CD4-positive, alpha-beta T cell treated with Interleukin-4 for 1 hour (primary cell): ENCODE measurements at places on chromosomes 2 and 18.

- DNase-seq = no peak
Measured at GRCh38 chr2:47506024-47506423, 103.1 kb downstream of the MSH2 start.

- no peak for DNase-seq
Measured at GRCh38 chr2:165610591-165611029, 141.1 kb downstream of the CSRNP3 start.

GRCh38 chr2:210092791-210093190 lies 78.4 kb downstream of the KANSL1L start:
- no peak for DNase-seq

DNA sequence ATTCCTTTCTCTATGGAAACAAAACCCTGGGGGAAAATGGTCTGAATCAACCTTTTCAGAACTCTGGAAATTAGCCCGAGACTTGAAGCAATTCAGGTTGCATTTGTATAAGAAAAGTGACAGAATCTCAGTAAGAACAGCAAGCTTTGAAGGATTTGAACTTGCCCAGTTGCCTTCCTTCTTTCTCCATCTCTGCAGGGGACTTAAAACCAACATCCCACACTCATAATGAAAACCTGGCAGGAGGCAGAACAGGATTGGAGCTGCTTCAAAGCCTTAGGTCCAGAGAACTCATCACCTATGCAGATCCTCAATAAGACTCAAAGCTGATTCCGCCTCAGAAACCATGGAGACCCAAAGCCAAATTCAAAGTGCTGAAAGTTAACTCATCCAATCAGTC lies 790.5 kb upstream of the ID2 start:
- no peak for DNase-seq

GRCh38 chr2:76984359-76984758 lies 537.8 kb downstream of the LRRTM4 start:
- no peak for DNase-seq

DNA sequence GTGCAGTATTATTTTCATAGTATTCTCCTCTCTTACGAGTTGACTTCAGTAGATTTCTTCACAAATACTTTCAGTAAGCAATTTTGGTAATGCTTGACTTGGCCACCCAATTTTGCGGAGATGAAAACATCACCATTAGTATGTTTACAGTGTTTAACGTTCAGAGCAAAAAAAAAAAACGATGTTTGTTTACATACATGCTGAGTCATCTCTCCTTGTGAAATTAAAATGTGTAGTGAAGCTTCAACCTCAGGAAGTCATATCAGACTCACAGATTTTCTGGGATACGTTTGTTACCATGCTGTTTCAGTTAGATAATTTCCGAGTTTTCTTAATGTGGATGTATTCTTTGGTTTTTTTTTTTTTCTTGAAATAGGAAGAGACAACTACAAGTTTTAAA lies 100.1 kb downstream of the CTNNA2 start:
- no peak for DNase-seq

DNA sequence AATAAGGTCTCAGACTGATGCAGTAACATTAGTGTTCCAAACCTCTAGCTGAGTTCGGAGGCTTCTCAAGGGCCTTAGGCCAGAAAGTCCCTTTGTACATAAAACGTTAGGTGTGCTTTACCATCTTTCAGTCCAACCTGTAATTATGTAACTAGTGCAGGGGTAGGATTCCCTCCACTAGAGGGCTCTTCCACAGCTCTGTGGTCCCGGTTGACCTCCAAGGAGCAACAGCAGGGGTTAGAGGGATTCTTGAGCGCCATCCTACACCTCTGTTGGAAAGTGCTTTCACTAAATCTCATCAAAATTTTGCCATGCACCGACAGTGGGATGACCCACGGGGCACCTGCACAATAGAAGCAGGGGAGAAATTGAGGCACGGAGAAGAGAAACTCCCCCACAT lies 155.8 kb upstream of the LRP1B start:
- DNase-seq = no peak

DNA sequence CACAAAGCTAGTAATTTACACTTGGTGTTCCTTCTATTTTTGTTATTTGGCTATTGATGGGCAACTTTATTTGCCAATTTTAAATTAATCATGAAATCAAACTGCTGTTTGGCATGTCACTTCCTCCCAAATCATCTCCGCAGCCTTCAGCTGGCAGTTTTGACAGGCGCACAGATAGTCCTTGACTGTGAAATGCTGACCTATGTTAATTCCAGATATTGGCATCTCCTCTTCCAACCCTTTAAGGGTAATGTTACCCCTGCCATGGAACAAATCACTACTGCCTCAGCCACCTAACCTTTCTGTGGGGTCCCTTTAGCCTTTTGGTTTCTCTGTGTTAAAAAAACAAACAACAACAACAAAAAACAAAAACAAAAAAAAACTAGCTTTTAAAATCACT lies 182.4 kb upstream of the TANK start:
- no peak for DNase-seq

DNA sequence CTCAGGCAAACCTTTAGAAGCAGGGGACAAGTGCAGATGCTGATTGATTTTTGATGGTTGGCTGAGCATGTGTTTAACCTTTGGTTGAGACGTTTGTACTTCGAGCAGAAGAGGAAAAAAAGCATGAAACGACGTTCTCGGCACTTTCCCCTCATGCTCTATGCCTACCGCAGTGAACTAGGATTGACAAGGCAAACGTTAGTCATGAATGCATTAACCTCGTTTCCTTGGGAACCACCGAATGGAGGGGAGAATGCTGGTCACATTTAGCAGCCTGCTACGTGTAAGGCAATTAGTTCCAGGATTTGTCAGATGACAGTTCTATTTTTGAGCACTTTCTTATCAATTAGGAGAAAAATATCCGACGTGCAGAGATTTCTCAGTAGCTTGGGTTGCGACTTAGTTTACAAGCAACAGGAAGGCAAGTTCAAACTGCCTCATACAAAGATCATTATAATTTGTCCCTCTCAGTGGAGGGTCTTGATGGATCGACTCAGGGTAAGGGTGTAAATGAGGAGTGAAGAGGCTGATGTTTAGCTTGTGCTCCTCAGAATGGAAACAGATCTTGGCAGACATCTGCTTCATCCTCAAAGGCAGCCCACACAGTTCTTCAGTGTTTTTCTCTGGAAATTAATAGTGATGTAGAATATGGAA lies 47.4 kb upstream of the GPR45 start:
- no peak for DNase-seq

DNA sequence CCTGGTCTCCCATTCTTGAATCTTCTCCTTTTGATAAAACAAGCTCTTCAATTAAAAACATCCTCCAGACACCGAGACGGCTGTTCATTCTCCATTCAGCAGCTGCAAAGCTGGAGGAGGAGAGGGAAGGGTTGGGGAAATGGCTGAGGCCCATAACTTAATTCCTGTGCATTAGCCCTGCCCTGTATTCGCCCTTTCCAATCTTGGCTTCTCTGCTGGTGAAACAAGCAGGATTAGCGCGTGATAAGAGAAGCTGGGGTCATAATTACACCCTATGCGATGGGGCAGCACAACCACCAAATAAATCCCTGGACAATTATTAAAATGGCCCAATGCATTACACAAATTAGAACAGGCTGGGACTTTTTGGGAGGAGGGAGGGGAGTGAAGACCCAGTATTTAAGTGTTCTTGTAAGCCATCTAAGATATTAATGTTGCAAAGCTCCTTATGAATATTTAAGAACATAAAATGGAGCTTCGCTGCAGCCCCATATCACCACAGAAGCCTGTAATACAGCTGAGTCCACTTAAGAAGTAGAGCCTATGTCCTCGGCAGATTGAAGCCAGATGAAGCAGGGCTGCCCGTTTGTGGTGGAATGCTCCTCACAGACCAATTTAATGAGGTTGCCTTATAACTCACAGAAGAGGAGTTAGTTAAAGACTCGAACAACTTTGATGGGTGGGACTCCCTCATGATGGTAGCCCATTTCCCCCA lies 176.6 kb upstream of the SKOR2 start:
- no peak for DNase-seq

DNA sequence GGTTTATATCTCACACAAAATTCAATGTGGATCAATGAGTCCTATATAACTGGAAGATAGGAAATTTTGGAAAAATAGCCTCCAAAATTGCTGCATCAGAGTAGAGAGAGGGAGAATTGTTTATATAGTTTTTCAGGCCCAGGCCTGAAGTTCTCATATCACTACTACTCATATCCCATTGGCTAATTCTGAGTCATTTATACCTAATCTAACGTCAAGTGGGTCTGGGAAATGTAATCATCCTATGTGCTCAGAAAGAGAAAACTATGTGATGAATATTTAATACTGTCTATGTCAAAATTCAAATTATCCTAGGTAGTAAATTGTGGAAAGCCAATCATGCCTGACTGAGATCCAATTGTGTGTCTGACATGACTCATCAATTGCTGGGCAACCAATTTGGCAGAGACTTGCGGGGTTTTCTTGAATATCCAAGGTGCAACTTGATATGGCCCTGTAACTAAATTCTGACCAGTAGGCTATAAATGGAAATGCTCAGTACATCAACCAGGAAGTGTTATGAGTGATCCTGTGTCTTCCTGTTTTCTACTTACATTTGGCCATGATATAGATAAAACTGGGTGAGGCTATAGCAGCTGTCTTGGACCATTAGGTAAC lies 744.4 kb downstream of the KCNJ3 start:
- no peak for DNase-seq

GRCh38 chr18:31101183-31102024 lies 817 bp downstream of the DSC2 start:
- DNase-seq = no peak

DNA sequence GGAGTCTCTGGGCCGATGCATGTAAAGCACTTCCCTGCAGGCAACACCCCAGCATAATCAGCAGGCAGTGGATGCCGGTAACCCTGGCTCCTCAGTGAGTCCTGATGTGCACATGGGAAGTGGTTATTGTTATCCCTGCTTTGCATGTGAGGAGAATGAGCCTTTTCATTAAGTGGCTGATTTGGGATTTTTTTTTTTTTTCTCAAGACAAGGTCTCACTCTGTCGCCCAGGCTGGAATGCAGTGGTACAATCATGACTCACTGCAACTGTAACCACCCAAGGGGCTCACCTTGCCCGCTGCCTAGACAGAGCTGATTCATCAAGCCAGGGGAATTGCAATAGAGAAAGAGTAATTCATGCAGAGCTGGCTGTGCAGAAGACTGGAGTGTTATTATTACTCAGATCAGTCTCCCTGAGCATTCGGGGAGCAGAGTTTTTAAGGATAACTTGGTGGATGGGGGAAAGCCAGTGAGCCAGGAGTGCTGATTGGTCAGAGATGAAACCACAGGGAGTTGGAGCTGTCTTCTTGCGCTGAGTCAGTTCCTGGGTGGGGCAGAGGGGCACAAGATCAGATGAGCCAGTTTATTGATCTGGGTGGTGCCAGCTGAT lies 95.4 kb downstream of the SOCS6 start:
- DNase-seq = no peak

DNA sequence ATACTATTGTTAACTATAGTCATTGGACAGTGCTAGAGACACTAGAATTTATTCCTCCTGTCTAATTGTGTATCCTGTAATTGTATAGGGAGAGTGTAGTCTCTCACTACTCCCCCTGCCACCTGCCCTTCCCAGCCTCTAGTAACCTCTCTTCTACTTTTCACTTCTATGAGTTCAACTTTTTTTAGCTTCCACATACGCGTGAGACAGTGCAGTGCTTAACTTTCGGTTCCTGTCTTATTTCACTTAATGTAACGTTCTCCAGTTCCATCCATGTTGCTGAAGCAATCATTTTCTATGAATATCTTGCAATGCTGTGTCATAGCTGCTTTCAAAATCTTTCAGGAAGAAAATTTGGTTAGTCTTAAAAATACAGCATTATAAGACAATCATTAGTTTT lies 22.8 kb upstream of the RUFY4 start:
- peak; percentile 13 for DNase-seq

DNA sequence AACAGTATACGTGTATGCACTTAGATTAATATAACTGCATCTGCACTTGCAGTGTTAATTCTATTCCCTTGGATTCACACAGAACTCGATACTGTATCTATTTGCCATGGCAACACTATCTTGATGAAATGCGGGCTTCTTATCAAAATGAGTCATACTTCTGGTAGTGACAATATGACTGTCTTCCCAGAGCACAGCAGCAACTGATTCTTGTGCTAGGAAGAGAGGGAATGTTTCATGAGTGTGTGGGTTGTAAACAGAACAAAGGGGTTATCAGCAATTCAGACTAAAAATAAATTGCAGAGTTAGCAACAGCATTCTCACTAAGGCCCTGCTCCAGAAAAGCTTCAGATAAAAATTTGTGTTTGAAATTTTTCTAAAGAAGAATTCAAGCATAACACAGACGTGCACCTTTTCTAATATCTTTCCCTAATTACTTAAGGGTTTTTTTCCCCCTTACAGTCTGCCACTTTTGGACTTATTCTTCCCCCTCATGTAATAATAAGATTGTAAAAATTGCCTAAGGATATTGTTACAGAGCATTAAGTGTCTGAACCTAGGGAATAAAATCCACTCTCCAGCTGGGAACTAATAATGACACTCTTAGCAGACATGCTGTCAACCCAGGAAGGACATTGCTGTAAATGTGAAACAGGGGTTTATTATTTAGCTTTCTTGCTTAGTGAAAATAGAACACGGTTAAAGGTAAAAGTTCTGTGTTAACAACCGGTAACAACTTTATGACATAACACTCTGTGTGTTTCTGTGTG lies 99.9 kb upstream of the SLC38A11 start:
- no peak for DNase-seq

GRCh38 chr2:4900242-4900641 lies 791.9 kb upstream of the SOX11 start:
- DNase-seq = no peak

DNA sequence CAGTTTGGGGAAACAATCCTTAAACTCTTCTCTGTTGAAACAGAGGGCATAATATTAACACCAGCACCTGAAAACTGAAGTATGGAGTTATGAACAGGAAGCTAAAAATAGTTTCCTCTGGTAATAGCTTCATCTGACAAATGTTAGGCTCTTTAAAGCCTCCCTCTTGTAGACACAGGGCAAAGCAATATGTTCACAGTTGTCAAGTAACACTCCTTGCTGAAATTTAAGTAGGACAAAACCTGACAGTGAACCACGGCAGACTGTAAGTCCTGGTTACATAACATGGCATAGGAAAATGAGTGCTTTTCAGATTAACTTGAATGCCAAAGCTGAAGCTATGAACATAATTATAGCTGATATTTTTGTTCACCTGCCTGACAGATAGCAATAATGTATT lies 172.9 kb downstream of the CMPK2 start:
- DNase-seq = no peak
